ENCODE measurements at places on chromosomes 1 and 21.

- DNase-seq: no peak
These were observed 86.8 kb upstream of the PLPPR4 start for GRCh38 chr1:99177465-99177864.

- no peak for DNase-seq
These were observed 38.5 kb upstream of the EGLN1 start for GRCh38 chr1:231460614-231461013.

DNA sequence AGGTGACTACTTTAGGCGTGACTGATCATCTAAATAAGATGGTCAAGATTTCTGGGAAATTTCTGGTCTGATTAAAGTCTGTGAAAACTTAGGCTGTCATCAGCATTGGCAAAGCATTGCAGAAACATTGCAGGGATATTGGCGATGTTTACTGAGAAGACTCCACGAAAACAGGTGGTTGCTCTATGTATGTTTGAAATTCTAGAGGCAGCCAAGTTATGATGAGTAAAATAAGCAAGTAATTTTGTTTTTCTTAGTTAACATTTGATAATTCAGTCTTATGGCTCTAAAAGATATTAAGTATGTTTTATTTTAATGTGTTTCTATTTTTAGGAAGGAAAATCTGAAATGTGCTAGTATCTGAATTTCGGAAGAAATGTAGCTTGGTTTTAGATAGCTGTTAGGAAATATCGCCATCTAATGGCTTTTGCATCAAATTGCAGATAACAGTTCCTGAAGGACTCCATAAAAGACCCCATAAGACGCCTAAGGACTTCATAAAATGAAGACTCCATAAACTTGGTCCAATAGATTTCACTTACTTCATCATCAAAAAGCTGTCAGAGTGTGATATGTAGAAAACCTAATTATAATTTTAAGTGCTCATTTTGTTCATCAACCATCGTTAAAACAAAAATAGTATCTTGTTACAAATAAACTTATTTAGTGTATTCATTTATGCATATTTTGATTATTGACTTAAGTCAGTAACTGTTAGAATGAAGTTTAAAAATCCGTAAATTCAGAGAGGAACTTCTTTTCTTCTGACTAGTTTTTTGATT is 344.6 kb downstream of the RYR2 start:
- no peak for DNase-seq

DNA sequence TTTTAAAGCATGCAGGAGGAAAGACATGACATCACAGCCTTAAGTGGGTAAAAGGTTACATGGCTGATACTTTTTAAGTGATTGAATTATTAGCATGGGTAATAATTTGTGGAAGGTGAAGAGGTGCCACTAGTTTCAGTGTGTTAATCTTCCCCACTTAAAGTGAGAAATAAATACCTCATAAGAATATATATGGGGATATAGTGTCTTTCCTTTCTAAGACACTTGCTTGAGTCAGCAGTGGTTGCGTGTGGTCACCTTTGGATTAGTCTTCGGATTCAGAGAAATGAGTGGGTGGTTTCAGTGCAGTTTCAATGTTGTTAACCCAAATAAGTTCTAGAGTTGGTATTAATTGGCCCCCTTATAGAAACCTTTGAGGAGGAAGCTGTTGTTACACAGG is 94.1 kb downstream of the ADGRL2 start:
- DNase-seq: no peak

GRCh38 chr1:31593136-31593665 is 16.9 kb downstream of the TINAGL1 start:
- no peak for DNase-seq

DNA sequence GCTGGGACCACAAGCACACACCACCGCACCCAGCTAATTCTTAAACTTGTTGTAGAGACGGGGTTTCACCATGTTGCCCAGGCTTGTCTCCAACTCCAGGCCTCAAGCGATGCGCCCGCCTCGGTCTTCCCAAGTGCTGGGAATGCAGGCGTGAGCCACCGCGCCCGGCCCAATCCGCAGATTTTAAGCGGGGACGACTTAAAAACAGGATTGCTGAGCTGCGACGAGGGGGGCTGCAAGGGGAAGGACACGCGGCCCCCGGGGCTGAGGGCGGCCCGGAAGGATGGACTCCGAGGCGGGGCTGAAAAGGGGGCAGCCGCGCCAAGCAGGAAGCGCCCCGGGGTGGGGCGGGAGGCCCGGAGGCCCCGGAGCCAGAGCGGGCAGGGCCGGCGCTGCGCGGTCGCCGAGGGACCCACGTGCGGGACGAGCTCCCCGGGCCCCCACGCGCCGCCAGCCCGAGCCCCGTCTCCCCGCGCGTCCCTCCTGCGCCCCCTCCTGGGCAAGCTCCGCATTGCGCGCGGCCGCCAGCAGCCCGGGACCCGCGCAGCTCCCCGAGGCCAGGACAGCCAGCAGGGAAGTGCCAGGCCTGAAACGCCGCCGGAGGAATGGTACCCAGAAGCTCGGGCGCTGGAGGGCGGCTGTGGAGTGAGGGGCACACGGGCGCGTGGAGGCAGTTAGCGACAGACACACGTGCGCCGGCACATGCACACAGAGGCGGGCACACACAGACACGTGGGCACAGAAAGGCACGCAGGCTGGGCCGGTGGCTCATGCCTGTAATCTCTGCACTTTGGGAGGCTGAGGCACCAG is 5.5 kb upstream of the PRKCZ start:
- no peak for DNase-seq

DNA sequence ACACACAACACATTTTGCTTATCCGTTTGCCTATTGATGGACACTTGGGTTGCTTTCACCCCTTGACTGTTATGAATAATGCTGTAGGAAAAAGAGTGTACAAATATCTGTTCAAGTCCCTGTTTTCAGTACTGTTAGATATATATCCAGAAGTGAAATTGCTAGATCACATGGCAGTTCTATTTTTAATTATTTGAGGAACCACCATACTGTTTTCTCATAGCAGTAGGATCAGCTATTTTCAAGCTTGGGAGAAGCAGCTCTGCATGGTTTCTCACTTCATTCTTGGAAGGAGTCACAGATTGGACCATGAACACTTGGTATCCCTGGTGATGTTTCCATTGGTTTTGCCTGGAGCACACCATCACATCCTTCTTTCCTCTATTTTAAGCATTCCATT is 114.4 kb upstream of the ZP4 start:
- DNase-seq: no peak

DNA sequence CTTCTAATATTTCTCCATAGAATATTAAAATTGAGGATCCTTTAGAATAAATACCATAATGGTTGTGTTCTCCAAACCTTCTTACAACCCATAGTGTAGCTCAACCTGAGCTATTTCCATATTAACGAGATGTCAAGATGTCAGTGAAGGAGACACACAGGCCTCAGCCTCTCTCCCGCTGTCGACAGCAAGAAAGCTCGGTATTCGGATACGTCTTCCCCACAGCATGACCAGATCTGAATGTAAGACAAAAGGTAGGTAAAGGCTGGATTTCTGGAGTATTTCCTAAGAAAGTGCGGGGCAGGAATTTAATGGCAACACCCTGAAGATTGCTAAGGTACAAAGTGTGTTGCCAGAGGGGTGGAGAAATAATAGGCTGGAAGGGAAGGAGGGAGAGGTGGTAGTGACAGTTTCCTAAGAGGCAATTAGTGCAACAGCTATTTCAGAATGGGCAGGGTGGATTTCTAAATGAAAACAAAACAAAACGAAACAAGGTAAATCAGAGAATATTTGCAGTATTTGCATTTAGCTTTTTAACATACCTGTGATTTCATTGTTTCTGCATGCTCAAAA is 1.7 kb downstream of the ADSS2 start:
- no peak for DNase-seq

GRCh38 chr1:1206966-1207531 is 657 bp upstream of the TNFRSF18 start:
- no peak for DNase-seq

DNA sequence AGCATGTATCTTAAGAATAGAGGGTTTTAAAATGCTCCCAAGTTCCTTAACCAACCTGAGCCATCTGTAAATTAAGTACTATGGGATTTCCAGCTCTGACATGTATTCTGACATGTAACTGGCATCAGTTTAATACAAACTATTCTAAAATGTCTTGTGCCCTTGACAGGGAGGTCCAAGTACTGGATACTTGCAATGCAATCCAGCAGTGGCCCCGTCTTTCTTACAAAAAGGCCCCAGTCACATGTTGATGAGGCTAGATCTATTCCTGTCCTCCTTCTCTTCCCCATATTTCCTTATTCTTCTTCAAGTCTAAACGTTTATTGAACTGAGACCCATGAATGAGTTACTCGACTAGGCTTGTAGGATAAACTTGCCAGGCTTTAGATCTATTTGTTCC is 46.4 kb downstream of the MRPL39 start:
- no peak for DNase-seq

- DNase-seq: no peak
These were observed 642 bp downstream of the RSRP1 start for GRCh38 chr1:25246600-25247023.

- DNase-seq: no peak
These were observed 253 bp downstream of the RAP1GAP start for GRCh38 chr1:21668951-21669257.

DNA sequence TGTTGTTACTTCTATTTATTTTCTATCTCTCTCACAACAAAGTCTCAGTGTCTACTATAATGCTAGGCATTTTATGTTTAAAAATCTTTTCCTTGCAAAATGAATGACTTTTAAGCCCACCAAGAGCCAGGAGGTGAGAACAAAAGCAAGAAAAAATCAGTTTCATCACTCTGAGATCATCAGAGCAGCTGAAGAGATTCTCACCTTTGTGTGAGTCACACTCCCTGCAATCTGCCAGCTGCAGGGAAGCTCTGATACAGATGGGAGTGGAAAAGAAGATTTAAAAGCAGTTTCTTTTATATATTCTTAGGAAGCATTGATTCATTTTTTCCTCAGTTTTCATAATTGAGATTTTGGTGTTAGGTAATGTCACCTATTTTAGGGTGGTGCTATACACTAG is 107.6 kb downstream of the LHX9 start:
- DNase-seq: no peak

DNA sequence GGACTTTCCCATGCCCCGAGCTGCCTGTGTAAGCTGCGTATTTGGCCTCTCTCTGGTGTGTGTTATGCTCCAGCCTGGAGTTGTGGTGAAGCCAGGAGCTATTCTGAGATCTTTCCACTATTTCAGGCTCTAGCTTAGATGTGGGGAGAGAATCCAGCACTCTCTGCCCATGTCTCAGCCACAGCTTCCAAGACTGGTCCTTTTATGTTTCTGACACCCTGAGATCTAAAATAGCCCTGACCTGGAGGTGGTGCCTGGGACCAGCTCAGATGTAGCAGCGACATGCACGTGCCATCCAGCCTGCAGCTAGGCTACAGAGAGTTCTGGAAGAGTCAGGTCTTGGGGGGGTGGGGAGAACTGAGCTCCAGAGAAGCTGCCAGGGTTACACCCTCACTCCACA is 76.5 kb downstream of the TENT5C start:
- no peak for DNase-seq

GRCh38 chr1:106907795-106908194 is 148.7 kb upstream of the PRMT6 start:
- no peak for DNase-seq

- no peak for DNase-seq
These were observed 40.0 kb downstream of the SYNJ1 start for GRCh38 chr21:32687643-32688345.

- no peak for DNase-seq
These were observed 150.9 kb downstream of the NTMT2 start for GRCh38 chr1:170296642-170297041.

DNA sequence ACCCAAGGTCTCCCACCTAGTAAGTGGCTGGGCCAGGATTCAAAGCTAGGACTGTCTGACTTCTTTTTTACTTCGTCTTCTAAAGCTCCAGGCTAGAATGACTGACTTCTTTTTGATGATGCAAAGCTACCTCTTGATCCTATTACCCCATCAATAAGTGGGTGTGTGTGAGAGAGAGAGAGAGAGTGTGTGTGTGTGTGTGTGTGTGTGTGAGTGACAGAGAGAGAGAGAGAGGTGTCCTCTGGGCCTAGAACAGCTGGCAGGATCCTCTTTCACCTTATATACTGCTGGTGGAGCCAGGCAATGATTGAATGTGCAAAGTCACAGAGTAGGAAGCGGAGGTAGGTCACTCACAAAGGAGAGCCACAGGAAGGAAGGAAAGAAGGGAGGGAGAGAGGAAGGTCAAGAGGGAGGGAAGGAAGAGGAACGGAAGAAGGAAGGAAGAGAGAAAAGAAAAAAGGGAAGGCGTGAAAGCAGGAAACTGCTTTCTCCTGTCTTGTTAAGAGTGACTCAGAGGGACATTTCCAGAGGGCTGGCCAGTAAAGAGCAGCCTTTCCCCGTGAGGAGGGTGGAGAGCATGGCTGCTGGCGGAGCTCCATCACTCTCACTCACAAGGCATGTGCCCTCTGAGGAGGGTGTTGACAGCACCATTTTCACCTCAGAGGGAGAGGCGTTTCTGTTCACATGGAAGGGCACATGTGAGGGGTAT is 68.9 kb downstream of the CDC7 start:
- DNase-seq: no peak

DNA sequence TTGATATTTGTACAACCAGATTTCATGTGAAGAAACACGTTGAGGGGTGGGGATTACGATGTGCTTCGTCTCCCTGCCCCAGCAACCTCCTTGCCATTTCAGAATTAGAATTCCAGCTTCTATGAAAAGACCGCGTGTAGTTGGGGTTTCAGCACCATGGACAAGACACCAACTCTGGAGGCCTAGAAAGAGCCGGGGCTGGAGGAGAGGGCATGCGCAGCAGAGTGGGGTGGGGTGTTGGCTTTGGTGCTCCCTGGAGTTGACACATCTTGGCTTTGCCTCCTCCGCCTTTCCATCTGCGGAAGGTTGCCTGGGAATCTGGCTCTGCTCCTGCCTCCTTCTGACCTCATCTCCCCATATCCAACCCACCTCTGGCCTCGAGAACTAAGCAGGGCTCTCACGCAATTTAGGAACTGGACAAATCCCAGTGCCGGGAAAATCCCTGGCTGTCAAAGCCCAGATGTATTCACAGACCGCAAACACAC is 11.8 kb downstream of the HTR6 start:
- DNase-seq: no peak

DNA sequence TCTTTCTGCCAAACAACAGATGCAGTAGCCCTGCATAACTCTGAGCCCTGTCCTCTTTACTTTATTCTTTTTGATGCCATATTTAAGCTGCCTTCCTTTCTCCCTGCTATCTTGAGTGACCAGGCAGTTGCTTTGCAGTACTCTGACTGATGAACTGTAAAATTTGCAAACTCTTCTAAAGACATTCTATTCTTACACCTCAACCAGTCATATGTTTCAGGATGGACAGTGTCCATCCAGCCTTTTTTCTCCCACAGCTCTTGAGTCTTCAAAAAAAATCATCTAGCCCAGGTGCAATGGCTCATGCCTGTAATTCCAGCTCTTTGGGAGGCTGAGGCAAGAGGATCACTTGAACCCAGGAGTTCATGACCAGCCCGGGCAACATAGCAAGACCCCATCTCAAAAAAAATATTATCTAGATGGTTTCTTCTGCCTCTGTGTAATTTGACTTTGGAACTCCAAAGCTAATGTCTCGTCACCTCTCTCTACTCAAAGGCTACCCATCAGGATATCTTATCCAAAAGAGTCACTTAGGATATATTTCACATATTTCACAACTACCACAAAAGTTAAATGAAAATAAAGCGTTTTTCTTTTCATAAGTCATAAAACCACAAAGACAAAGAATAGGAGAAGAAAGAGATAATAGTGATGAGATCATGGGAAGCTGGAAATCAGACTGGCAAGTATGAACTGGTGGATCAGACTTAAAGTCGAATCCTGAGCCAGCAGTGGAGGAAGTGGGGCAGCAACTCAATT is 54.6 kb upstream of the IPO9 start:
- no peak for DNase-seq

- DNase-seq: no peak
These were observed 151.6 kb upstream of the ZNF644 start for GRCh38 chr1:91173346-91173890.

GRCh38 chr21:18970941-18971340 is 567.4 kb upstream of the TMPRSS15 start:
- DNase-seq: no peak
